ENCODE measurements at places on chromosomes 3 and 15.

- no peak for DNase-seq
Observed at GRCh38 chr15:83193721-83194120, 13.9 kb downstream of the HDGFL3 start.

- no peak for DNase-seq
Observed at GRCh38 chr15:84829428-84829827, 12.3 kb downstream of the ALPK3 start.

- DNase-seq = no peak
Observed at GRCh38 chr3:38454884-38455638, 1.4 kb downstream of the ACVR2B start.

- DNase-seq = no peak
Observed at GRCh38 chr15:78790027-78790426, 21.2 kb downstream of the ADAMTS7 start.

- no peak for DNase-seq
Observed at GRCh38 chr3:19107719-19108118, 40.6 kb upstream of the KCNH8 start.

GRCh38 chr3:128152419-128153155, 694 bp upstream of the EEFSEC start:
- DNase-seq = no peak

DNA sequence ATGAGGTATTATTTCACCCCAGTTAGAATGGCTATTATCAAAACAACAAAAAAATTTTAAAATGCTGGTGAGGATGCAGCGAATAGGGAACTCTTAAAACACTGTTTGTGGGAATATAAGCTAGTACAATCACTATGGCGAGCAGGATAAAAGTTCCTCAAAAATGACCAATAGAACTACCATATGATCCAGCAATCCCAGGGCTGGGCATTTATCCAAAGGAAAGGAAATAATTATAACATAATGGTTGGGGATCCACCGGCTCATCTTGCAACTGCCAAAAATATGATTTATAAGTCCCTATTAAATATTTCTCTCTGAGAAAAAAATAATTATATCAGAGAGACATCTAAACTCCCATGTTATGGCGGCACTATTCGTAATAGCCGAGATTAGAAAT, 127.6 kb upstream of the MME start:
- no peak for DNase-seq

GRCh38 chr15:79777916-79778315, 118.9 kb downstream of the MTHFS start:
- no peak for DNase-seq

DNA sequence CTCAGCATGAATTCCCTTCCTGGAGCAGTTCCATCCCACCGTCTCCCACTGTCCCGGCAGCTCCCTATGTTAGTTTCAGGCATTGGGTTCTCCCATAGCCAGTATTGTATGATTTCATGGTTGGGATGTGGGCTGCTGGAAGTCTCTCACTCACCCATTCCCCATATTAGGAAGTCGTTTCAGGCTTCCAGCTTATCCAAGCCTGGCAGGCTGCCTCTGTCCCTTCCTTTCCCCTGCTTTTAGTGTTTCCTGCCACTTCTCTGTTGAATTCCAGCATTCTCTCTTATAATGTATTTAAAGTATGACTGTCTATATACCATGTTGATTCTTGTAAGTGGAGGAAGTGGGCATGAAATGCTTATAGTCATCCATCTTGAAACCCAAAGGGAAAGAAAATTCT, 309.7 kb upstream of the RBMS3 start:
- DNase-seq = no peak
